ENCODE measurements at places on chromosomes 1 and 21.

DNA sequence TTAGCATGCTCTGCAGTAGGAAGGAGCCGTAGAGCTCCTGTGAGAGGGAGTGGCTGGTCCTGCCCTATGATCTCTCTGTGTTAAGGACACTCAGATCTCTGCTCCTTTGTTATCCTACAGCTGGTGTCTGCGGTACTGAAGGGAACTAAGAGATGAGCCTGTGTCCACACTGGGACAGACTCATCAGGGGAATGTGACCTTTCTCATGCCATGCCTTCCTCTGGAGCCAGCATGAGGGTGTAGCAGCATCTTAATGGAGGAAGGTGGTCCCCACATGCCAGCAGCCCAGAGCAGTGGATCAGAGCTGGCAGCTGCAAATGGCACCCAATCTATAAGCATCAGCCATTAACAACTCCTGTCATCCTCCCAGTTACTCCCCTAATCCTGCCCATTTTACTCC lies 24.7 kb upstream of the GUCA2B start:
- DNase-seq, result no peak

DNA sequence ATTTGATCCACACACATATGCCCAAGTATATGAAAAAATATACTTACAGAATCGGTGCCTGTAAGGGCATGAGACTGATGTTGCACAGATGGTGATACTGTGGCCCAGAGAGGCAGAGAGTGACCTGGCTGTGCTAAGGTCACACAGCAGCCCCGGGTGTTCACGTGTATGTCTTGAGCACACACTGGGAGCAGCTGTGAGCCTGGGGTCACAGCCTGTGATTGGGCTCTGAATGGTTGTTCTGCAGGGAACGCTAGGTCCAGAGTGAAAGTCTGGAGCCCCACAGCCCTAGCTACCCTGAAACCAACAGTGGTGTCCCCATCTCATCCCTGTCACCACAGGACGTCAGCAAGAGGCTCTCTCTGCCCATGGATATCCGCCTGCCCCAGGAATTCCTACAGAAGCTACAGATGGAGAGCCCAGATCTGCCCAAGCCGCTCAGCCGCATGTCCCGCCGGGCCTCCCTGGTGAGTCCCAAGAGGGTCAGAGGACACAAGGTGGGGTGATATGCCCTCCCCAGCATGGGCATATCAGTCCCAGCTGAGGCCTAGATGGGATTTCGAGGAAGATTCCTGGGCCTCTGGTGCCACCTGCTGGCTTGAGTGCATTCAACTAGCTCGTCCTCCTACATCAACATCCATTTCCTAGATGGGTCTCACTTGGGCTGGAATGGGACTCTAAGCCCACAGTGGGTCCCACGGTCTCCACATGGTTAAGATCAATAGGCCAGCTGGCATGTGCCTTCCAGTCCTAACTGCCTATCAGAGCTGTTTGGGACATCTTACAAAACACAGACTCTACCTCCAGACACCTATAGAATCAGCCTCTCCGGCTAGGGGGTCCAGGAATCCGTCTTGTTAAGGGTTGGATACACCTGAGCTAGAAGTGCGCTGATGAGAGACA lies 19.7 kb downstream of the CDK18 start:
- peak; percentile 44 for DNase-seq

DNA sequence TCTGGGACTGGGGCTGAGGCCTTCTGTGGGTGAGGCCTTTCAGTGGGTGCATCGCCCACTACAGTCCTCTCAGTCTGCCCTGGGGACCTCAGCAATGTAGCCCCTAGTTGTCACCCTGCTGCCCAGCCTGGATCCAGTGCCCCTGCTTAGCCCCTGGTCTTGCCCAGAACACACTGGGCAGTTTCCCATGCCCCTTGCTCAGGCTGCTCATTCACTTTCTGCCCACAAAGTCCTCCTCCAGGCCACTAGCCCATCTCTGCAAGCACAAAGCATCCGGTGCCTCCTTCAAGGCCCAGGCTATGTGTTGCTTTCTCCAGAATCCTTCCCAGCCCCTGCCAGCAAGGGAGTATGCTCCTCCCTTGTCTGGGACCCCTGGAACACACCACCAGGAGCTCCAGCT lies 5.4 kb upstream of the ADORA1 start:
- DNase-seq, result no peak

DNA sequence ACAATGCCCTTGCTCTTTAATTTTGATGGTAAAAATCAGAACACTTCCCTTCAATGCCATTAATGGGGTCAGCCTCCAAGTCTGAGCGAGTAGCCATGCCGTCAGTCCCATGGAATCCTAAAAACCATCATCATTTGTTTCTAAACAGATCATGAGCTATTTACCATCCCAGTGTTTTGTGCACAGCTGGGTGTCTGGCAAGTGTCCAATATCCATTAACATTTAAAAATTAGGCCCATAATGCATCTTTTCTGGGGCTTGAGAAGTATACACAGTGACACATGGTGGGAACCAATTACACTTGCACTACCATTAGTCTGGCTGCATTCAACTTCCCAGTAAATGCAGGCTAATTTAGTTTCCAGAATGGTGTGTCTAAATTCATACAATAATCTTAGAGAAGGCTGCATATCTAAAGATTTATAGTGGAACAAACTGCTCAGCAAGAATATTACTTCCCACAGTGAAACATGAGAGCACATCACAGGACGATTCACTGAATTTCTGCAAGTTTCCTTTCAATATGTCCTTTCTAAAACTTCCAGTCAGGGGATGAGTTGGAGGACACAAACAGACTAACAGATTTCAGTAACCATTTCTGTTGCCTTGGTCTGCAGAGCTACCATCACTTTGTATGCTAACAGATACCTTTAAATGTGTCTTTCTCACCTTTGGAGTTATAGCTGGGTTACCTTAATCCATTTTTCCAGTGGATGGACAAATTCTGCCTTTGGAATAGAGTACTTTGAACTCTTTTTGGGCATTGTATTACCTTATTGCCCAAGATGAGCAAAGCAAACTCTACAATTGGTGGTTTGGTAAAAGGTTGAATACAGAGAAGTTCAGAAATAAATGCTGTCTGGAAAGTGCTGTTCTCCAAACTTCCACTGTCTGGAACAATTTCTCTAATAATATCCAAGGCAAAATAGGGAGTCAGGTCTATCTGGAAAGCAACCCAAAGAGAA lies 258.0 kb downstream of the PTBP2 start:
- DNase-seq, result no peak

DNA sequence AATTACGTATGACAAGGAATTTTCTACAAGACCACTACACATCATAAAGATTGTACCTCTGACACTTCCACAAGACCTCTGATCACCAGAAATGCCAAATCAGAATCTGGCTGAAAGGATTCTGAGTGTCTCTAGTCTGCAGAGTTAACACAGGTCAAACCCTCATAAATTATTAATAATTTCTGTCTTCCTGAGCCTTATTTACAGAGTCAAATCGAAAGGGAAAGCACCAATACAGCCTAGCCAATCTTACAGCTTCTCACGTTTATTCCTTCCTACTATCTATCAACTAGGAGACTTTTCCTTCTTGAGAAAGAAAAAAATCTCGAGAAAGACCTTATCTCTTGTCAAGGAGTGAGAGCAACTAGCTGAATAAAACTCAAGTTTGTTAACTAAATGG lies 2151.6 kb downstream of the MRPL39 start:
- no peak for DNase-seq

DNA sequence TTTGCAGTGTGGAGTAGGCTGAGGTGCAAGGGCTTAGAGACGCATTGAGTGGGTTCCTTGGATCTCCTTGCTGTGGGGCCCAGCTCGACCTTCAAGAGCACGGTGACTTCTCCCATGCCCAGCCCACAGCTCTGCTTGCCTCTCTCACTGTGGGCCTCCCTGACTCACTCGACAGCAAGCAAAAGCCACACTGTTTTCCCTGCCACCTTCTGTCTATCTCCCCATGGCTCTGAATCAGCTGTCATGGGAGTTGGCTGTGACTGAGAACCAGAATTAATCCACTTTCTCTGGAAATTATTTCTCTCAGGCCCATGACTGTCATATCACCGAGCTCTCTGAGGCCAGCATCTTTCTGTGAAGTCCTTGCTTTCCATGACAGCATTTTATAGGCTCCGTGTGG lies 140.7 kb downstream of the NOS1AP start:
- no peak for DNase-seq

GRCh38 chr1:28936094-28936493 lies 21.7 kb downstream of the EPB41 start:
- no peak for DNase-seq

GRCh38 chr1:113298941-113299340 lies 91.4 kb upstream of the MAGI3 start:
- DNase-seq, result no peak

DNA sequence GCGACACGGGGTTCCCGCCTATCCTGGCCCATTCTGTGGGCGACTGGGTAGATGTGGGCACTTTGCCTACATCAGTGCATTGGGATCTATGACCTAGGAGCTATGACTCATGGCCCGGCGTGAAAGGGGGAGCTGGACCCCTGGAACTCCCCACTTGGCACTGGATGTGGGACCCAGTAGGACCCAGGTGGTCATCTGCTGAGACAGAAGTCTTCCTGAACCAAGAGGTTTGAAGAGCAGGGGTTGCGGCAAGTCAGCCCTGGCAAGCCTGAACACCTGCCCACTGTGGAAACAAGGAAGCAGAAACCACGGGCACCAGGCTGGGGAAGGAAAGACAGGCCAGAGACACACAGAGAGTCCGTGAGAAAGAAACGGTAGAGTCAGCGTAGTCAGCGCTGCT lies 656.7 kb downstream of the AJAP1 start:
- DNase-seq, result no peak

- DNase-seq, result no peak
Observed at GRCh38 chr1:171128463-171128862, 37.8 kb downstream of the FMO3 start.

DNA sequence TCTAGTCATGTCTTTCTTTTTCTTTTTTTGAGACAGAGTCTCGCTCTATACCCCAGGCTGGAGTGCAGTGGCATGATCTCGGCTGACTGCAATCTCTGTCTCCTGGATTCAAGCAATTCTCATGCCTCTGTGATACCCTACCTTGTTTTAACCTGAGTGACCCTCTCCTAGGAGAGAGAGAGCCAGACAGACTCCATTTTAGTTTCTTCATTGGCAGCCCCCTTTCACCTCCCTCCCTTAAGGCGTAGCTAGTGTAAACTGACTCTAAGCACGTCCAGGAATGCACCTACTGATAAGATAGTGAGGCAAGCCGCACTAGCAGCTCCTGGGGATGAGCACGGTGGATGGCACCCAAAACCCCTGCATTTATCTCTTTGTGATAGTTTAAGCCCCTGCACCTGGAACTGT lies 5.2 kb upstream of the PKNOX1 start:
- no peak for DNase-seq

DNA sequence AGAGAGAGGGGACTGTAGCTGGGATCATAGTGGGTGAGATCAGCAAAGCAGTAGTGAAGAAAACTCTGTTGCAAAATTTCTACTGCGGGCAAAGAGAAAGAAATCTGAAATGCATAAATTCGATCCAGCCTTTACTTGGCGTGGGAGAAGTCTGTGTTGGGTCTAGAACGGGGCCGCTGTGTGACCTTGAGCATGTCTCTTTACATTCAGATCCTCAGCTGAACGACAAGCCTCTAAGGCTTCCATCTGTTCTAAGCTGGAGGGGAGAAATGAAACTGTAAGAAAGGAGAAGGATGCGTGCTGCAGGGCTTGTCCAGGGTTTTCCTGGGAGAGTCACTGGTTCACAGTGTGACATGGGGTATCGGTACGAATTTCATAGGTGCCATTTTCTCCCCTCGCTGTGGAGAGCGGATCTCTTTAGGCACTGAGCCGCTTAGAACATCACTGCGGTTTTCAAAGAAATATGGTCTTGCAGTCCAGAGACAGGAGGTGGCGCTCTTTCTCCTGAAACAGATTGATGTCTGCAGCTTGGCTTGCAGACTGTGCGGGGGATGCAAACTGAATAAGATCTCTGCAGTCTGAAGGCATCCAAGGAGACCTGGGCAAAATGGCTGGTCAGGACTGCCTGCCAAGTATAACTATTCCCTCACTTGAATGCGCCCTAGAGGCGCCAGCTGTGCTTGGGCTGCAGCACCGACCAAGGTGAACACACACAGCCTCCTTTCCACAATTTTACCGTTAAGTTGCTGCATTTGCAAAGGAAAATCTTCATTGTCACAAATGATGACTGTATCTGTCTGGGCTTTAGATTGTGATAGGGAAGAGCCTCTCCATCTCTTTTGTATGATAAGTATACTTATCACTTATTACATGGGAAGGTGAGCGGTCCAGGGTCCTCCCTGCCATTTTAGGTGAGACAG lies 104.1 kb downstream of the XCL2 start:
- DNase-seq, result peak; percentile 85

GRCh38 chr1:24547195-24547594 lies 8.7 kb upstream of the NCMAP start:
- no peak for DNase-seq

GRCh38 chr1:200029035-200029821 lies 1.7 kb downstream of the NR5A2 start:
- no peak for DNase-seq

GRCh38 chr21:45099571-45099970 lies 25.2 kb downstream of the ADARB1 start:
- no peak for DNase-seq

All from HFFc6 (cell line).